ENCODE measurements at places on chromosomes 16 and 17.

DNA sequence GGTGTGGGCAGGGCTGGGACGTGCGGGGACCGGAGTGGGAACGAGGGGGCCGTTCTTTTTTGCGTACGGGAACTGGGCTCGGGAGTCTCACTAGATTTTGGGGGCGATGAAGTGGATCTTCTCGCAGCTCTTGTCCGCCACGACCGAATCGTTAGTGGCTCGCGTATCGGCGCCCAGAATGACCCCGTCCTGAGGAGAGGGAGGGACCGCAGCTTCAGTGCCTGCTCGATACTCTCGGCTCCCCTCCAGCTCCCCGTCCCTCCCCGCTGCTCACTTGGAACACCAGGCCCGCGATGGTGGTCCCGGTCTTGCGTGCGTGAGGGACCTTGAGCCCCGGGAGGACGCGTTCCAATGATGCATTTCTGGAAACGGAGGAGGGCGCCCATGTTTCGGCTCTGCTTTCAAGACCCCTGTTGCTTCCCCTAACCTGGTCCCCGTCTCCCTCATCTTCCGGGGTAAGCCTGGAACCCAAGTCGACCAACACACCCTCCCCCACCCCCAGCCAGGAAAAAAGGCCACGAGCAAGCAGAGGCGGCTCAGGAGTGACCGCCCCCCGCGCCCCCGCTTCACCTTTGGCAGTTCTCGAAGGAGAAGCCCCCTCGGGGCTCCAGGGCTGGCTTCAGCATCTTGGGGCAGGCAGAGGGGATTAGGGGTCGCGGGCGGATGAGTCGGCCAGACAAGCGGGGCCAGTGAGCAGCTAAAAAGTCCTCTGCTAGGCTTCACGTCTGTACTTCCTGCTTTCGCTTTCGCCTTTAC, at the start of gene PSMB10:
Gene PSMB10, minus strand, starts transcription at position 727 of the 756 bp plus-strand sequence. Its CDS starts 101 bp downstream, at position 626.
- no peak for DNase-seq

DNA sequence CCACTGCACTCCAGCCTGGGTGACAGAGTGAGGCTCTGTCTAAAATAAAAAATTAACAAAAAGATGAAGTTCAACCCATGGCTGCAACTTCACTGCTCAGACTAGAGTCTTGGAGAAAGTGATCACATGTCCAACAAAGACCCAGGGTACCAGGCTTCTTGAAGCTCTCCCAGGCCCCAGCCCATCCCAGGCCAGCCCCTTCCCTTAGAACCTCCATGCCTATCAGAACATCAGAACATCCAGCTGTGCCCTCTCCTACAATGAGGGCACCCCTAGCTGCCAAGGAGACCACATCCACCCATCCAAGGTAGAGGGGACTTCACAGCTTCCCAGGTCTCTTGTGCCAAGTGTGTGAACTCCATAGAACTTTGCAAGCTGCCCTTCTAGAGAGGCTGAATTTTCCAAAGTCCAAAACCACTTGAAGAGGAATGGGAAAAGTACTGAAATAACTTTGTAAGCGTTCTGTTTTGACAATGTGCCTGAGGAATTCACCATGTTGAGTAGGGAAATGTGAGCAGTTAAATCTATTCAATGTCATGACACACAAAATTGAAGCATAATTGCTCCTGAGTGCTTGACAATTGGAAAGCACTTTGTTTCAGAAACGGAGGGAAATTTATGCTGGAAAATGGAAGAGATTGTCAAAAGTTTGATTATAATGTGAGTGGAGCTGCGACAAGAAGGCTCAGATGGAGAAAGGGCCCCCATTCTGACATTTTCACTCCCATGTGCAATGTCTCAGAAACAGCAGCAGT, 230.4 kb downstream of the ZNF423 start:
- no peak for DNase-seq

DNA sequence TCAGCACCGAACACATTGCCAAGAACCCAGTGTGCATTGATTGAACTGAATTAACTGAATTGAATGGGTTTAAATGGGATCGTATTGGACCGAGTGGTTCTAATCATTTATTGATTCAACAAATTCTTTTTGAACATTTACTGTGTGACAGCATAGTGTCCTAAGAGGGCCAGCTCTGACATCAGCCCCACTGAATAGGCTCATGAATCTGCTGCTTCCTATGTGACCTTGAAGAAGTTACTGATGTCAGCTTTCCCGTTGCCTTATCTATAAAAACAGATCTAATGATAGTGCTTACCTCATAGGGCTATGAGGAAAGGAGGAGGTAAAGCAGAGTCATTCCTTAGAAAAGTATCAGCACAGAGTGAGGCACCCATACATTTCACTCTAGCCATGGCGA, 226.3 kb downstream of the CBLN1 start:
- DNase-seq: no peak

- DNase-seq: peak; percentile 96
Measured at GRCh38 chr16:75555707-75556430, at the start of gene TMEM231. TSS of gene TMEM231 (minus strand) at chr16:75556252. CDS start at chr16:75556209, 43 bp downstream.

DNA sequence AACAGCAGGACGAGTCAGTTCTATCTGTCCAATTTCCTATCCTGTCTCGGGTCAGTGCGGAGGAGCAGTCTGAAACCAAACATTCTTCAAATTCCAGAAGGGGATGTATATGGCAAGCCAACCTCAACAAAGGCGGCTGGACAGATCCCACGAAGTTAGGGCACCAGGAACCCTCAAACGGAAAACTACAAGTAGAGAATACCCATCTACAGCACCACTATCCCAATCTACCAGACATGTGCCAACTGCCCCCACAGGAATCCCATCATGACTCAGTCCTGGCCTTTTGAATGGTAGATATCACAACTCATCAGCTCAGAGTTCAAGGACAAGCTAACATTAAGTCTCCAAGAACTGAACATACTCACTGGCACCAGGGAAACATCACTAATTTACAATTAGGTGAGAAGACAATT, 2.3 kb downstream of the NAT9 start:
- no peak for DNase-seq

GRCh38 chr17:66551839-66552238, 249.4 kb downstream of the PRKCA start:
- DNase-seq: no peak

GRCh38 chr17:40909755-40910154, 24.7 kb upstream of the KRT20 start:
- no peak for DNase-seq

GRCh38 chr16:50741225-50741780, 583 bp upstream of the CYLD start:
- no peak for DNase-seq

Data from B cell (primary cell).